ENCODE measurements at places on chromosomes 16 and 17.
A peak's percentile ranks its signal among the peaks of the same experiment; 100 is the strongest.

- DNase-seq, result no peak
Observed at GRCh38 chr17:61009663-61010062, 332.0 kb downstream of the BCAS3 start.

- peak; percentile 95 for DNase-seq
Observed at GRCh38 chr16:11792410-11793241, 4.4 kb downstream of the ZC3H7A start.

DNA sequence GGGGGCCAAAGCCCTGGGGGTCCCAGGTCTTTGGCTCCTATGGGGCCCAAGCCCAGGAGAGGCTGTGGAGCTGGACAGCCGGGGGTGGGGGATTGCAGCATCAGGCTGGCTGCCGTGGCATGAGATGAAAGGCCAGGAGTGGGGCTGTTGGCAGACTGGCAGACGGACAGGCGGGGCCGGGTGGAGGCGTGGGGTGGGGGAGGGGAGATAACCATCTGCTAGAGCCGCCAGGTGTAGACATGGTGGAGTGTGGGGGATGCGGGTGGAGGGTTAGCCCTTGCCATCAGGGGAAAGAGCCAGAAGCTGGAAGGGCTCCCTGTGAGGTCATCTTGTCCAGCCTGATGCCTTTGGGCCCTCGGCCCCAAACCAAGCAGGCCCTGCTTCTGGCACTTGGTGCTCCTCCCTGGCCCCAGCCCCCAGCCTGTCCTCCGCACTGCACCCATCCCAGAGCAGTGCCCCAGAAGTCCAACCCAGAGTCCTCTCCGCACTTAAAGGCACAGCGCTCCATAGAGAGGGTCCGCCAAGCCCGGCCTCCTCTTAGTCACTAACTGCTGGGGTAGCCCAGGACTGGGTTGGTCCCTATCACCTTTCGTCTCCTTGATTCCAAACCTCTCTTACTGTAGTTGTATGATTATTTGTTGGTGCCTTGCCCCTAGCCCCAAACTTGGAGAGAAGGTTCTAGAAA is 33.3 kb upstream of the DLX4 start:
- DNase-seq, result no peak

DNA sequence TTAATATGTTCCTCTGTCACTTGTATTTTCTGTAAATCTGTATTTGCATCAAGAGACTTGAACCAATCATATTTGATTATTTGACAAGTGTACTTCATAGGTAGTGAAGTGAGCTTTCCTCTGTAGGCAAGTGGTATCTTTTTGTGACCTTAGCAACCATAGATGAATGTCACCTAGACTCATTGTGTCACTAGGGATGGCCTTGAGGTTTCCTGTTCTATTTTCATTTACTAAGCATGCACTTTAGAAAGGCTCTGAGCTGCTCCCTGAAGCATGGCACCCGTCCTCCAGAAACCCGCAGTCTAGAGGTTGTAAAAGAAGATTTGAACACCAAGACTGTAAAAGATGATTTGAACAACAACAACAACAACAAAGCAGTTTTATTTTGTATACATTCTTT is 151.7 kb downstream of the PRKCB start:
- no peak for DNase-seq

DNA sequence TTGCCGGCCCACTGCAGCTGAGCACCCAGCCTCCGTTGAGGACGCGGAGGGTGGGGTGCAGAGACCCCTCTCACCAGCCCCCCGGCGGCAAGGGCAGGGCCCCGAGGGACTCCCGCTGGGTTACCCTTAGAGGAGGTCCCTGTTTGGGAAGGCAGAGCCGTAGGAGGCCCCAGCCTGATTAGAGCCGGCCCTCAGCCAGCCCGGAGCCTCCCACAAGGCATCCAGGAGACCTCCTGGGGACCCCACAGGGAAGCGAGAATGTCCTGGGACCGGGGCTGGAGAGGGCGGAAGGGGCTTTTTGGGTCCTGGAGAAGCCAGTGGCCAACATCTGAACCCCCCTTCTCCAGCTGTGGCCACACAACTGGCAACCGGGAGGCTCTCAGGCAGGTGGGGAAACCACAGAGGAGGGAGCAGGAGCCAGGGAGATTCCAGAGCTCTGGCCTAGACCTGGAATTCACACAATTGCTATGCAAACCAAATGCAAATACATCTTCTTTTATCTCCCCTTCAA is 21.7 kb upstream of the SP6 start:
- DNase-seq, result no peak

DNA sequence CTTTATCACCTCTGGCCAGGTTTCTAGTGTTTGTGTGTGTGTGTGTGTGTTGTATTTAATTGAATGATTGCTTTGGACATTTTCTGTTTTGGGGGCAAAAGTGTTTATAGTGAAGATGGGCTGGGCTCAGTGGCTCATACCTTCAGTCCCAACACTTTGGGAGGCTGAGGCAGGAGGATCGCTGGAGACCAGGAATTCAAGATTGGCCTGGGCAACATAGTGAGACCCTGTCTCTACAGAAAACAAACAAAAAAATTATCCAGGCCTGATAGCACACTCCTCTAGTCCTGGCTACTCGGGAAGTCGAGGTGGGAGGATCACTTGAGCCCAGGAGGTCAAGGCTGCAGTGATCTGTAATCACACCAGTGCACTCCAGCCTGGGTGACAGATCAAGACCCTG is 37.5 kb downstream of the RPA1 start:
- no peak for DNase-seq

DNA sequence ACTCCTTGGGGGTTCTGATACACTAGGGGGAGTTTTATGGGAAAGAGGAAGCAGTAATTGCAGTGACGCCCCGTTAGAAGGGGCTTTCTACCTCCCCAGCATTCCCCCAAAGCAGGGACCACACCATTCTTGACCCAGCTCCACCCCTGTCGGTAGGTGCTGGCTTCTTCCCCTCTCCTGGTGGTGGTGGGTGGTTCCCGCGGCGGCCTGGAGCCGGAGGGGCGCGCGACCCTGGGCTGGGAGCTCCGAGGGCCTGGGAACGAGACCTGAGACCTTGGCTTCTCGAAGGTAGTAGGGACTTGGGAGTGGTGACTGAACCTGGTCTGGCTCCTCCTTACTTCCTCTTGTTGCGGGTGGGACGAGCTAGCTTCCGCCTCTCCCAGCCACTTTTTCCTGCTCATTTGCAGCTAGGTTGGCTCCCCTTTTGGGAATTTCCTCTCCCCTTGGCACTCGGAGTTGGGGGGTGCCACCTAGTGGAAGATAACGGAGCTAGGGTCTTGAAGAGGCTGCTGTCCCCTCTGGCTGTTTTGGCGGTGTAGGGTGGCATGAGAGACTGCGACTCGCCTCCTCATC is 438 bp downstream of the GRN start:
- DNase-seq, result peak; percentile 41

GRCh38 chr16:67529582-67530012 is 968 bp downstream of the RIPOR1 start:
- no peak for DNase-seq

GRCh38 chr17:80290156-80290555 is 29.5 kb downstream of the RNF213 start:
- DNase-seq, result no peak

- peak; percentile 65 for DNase-seq
Observed at GRCh38 chr16:23279721-23280153, 22.4 kb upstream of the SCNN1B start.

DNA sequence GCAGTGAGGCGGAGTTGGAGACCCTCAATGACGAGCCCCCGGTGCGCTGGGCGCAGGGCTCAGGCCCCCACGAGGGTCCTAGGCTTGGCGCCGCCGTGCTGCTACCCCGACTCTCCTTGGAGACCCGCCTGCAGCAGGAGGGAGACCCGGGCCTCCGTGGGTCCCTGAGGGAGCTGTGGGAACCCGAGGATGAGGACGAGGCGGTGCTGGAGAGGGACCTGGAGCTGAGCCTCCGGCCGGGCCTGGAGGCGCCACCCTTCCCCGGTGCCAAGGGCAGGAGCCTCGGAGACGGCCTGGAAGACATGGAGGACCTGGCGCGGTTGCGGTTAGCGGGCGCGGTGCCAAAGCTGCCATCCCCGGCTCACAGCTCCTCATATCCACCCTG is 2.3 kb downstream of the MYO15B start:
- DNase-seq, result no peak

DNA sequence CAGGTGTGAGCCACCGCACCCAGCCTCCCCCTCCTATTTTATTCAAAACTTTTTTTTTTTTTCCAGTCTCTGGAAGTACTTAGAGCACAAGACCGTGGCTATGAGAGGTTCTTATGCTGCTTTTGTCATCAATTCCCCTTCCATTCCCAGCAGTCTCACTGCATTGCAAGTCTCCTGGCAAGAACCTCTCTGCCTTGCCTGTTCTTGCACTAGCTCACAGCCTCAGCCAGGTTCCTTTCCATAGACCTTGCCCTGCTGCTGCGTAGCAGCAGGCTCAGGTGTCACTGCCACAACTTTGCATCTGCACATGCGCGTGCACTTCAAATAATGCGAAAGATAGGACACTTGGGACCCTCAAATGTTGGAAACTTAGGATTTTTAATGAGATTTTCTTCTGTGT is 15.6 kb downstream of the ATP6V0A1 start:
- no peak for DNase-seq

DNA sequence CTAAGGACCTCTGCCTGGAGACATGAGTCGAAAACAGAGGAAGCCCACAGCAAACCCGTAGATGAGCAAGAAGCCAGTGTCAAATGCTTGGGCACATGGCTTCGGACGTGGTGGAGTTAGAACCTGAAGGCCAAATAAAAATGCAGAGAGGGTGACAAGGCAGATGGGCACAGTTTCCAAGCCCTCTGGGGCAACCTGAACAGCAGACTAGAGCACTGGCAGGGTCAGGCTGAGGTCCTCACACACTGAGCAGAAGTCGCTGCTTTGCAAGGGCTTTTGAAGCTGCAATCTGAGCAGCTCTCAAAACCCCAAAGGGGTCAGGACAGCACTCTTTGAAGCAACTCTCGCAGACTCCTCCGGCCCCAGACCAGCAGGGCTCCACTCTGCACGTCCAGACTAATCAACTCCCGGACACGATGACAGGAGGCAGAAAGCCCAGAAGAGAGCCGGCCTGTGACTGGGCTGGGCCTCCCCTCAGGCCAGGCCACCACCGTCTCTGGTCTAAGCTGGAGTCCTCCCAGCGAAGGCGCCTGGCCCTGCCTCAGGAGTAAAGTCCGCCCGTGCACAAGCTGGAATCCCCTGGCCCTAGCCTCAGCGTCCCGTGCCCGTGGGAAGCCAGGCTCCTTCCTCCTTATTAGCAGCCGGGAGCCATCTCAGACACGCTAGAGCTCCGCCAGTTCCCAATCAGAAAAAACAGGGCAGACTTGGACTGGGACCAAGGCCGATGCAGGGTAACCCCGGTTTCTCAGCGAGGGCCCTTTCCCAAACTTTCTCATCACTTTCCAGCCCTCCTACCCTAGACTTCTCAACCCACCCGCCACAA is 924 bp downstream of the SMARCD2 start:
- DNase-seq, result no peak

- DNase-seq, result no peak
Observed at GRCh38 chr16:13936155-13936554, 16.2 kb downstream of the ERCC4 start.

DNA sequence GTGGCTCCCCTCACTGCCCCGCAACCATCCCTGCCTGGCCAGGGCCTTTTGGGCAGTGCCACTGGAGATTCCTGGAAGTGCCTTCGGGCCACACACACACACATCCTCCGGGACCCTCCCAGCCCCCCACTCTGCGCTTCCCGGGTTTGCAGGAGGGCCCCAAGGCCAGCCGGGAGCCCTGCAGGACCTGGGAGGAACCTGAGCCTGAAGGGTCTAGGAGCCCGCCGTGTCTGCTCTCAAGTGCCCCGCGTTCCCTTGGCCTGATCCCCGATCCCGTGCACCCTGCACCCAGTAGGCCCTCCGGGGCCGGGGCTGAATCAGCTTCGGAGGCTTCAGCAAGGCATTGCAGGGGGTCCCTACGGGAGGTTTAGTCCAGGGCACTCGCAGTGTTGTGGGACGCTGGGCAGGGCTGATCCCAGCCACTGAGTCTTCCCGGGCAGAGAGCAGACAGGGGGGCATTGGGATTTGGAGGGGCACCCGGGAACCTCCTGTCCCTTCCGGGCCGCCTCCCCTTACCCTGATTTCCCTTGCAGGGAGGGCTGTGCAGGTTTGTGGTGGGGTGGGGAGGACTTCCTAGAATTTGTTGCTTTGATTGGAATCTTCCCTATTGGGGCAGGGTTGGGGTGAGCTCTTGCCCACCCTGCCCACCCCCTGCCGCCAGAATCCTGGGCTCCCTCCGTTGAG is 36.9 kb downstream of the TMEM235 start:
- DNase-seq, result no peak

DNA sequence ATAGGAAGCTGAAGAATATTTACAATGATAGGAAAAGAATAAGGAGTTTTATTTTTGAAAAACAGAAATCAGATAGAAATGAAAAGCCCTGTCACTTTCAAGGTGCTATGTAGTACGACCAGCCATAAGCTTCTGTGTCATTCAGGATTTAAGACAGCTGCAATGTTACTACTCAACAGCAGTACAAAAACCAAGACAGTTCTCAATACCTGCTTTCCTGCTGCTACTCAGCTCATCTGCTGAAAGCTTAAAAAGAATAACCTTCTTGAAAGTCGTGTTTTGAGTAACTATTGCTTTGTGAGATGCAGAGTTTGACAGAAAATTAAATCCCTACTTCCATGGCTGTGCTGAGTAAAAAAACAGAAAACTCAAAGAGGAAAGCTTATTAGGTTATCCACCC is 8.7 kb downstream of the GRB2 start:
- no peak for DNase-seq

DNA sequence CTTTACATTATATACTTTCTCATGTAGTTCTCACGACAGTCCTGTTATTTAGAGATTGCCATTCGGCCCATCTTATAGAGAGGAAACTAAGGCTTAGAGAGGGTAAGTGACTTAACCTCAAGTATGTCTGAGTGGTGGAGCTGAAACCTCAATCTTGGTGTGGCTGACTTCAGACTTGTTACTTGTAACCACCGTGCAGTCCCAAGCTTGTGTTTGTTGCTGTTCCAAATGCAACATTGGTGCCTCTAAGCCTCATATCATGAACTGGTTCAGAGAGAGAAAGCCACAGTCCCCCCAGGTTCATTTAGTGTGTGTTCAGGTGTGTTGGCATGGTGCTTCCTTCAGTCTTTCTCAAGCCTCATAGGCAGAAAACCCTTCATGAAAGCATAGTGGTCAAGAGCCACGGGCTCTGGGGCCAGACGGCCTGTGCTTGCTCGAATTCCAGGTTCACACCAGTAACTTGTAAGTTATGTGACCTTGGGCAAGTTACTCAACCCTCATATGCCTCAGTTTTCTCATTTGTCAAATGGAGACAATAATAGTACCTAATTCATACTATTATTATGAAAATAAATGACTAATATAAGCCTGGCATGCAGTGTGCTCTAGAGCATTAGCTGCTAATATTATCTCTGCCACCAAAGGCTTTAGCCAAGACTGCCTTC is 39.9 kb downstream of the CDH1 start:
- DNase-seq, result no peak

- no peak for DNase-seq
Observed at GRCh38 chr17:28402224-28402630, 3.8 kb downstream of the SLC46A1 start.

GRCh38 chr17:59761385-59762048 is 54.1 kb downstream of the VMP1 start:
- no peak for DNase-seq

- no peak for DNase-seq
Observed at GRCh38 chr16:56204816-56205215, 13.5 kb downstream of the GNAO1 start.

- DNase-seq, result no peak
Observed at GRCh38 chr17:6669479-6670212, 18.1 kb downstream of the C17orf100 start.
